ENCODE measurements at places on chromosomes 5 and 9. TPM values are rescaled to one million over a fixed set of nuclear protein-coding genes. Genes with fewer than 3 reads are reported as not detected.

Gene GPRIN1
- total RNA-seq: 0.50 TPM

DNA sequence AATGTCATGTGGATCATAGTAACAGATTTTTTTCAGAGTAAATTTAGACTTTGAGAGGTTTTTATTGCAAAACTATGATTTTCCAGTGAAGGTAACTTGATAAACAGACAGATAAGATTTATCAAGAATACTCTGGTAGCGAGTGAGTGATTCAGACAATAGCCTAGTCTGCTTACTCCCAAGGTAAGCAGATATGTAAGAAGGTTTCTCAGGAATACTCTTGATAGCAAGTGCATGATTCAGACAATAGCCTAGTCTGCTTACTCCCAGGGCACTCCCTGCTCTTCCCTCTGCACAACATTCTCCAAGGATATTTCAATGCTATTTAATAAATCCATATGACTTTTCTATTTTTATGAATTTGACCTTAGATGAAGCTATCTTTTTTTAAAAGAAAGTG lies 1881.5 kb downstream of the EFNA5 start:
- no peak for DNase-seq

- DNase-seq: peak; percentile 46
These were observed 154.9 kb downstream of the FGF18 start for GRCh38 chr5:171574376-171574775.

Gene PHF24
- total RNA-seq: 0.10 TPM

- DNase-seq: no peak
These were observed 92.3 kb upstream of the FANCC start for GRCh38 chr9:95409650-95410426.

Gene TPRN
- 21.7 TPM for total RNA-seq

Gene ZDHHC12
- total RNA-seq: 5.7 TPM

DNA sequence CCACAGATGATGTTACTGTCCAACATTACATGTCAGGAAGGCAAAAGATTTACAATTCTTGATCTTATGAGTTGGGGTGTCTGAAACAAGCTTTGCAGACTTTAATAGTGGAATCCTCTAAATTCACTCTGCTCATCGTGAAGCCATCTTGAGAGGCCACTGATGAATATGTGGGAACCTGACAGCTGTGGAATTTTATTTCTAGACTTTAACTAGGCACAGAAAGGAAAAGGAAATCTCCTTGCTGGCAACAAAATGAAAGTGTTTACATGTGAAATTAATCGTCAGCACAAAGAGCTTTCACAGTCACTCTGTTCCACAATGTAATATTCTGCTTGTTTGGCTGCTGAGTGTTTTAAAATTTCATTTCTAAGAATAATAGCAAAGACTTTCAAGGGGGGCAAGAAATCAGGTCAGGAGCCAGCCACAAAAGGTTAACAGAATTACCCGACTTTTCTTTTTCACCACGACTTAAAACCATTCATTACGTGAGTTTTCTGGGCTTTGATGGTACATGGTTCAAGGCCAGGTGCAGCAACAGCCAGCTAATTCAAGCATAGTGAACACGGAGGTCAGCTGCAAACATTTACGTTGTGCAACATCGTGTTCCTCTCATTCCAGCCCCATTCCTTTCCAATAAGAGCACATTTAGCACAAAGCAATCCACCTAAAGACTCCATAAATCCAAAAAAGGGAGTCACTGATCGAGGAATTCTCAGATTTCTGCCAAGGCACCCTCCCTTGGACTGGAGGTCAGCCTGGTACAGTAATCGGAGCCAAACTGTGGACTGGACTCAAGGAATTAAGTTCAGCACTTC lies 14.6 kb downstream of the NREP start:
- DNase-seq: no peak

GRCh38 chr5:140131967-140132409 lies 6.3 kb downstream of the IGIP start:
- no peak for DNase-seq

Gene LURAP1L
- 2.4 TPM for total RNA-seq

Gene RNF180
- total RNA-seq: 12.5 TPM

DNA sequence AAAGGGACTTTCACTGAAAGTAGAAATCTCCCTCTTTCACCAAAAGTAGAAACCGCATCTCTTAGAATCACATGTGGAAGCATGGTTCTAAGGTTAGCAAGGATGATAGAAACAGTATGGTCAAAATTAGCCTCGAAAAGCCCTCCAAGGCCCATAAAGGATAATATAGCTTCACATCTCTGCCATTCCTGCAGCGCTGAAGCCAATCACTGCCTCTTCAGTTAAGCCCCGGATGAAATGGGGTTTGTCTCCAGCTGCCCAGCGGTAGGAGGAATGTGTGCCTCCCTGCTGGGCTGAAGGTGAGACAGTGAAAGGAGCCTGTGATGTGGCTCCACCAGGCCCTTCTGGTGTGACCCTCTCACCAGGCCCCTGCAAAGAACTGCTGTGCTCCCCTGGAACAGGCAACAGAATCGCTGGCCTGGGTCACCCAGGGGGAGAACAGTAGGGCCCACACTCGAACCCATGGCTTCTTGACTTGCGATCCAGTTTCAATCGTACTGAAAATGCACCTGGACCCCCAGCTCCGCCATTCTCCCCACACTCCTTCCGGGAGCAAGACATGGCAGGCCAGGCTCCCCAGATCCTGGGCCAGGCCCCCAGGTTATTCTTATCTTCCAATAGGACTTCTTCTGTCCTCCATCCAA lies 47.2 kb downstream of the CAMK2A start:
- DNase-seq: no peak

- no peak for DNase-seq
These were observed 48.9 kb downstream of the PTPN3 start for GRCh38 chr9:109449036-109449798.

GRCh38 chr9:124852829-124853531 lies at the start of gene WDR38:
WDR38 (plus strand) TSS chr9:124853460; CDS start chr9:124853532, 72 bp downstream.
- DNase-seq: peak; percentile 92

- DNase-seq: no peak
These were observed 711.7 kb upstream of the EDIL3 start for GRCh38 chr5:85096421-85096820.

Gene HAVCR2
- 2.8 TPM for total RNA-seq

DNA sequence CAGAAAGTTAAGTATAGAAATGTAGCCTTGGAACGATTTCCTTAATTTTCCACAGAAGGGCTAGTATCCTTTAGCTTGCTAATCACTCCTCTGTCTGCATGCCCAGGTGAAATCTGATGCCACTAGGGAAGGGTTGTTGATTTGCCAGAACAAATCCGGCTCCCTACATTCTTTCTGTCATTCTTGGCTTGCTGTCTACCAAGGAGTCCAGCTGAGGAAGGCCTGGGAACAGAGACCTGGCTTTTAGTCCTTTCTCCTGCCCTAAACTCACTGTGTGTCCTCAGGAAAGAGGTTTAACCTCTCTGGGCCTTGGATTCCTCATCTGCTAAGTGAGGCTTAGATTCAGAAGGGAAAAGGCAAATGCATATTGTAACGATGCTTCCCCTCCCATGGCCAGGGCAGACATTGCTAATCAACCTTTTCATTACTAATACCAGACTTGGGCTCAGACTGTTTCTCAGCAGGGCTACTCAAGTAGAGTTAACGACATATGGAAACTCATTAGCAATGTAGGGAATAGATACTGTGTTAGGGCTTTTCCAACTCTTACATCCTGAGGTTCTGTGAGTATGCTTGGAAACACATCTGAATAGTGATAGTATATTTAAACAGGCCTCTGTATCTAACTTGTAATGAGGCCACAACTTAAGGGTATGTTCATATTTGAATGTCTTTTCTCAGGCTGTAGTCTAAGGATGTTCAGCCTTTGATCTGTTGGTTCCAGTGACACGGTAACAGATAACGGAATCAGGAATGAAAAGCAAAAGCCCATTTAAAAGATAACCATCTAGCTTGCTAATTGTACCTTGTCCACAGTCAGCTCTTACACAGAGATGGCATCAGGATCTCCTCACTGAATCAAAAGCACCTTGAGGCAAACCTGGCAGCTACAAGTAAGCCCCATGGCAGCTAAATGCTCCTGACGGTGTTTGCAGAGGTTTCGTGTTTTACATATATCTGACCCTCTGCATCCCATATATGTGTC lies 4.1 kb downstream of the GALNT10 start:
- DNase-seq: no peak

DNA sequence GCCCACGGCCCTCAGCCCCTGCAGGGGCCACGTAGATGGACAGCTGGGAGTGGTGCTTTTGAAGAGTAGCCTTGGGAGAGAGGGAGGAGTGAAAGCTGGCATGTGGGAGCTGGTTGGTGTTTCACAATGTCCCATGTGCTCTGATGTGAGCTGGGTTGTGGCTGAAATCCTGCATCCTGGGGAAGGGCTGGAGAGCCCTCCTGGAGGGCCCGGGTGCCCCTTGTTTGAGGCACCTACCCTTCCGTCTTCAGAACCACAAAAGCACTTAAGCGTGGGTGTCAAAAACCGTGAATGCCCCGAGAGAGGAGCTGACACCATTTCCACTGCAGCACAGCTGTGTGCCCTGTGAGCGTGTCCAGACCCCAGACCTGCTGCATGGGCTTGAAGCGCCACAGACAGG lies 199.1 kb upstream of the ZNF618 start:
- DNase-seq: no peak

Gene ANKRD34B
- total RNA-seq: not detected

Gene ARSI
- 0.25 TPM for total RNA-seq

- DNase-seq: no peak
These were observed 459.1 kb downstream of the EBF1 start for GRCh38 chr5:158640593-158640980.

Gene OMD
- 4.4 TPM for total RNA-seq

- DNase-seq: peak; percentile 60
These were observed 43.9 kb upstream of the EGFL7 start for GRCh38 chr9:136618580-136619547.

- no peak for DNase-seq
These were observed 95.7 kb downstream of the LPAR1 start for GRCh38 chr9:110942522-110942921.

DNA sequence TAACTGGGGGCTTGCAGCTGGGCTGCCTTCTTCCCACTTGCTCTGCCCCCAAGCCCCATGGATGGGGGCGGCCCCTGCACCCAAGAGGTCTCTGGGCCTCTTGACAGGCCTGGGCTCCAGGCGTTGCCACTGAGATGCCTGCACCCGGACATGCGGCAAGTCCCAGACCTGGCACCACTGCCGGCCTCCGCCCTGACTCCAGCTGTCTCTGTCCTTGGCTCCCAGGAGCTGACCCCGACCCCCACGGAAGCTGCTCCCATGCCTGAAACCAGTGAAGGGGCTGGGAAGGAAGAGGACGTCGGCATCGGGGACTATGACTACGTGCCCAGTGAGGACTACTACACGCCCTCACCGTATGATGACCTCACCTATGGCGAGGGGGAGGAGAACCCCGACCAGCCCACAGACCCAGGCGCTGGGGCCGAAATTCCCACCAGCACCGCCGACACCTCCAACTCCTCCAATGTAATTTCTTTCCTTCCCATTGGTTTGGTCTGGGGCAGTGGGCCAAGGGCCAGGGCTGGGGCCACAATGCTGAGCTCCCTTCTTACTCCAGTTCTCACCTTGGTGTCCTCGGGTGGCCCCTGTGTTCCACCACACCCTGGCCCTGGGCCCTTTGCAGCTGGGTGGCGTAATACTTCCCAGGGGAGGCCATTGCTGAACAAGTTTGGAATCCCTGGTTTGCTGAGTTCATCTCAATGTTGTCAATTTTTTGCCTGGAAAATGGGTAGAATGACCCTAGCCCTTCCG lies 88.6 kb downstream of the COL5A1 start:
- DNase-seq: peak; percentile 82

- DNase-seq: no peak
These were observed 246.0 kb downstream of the GADD45G start for GRCh38 chr9:89850631-89851325.

DNA sequence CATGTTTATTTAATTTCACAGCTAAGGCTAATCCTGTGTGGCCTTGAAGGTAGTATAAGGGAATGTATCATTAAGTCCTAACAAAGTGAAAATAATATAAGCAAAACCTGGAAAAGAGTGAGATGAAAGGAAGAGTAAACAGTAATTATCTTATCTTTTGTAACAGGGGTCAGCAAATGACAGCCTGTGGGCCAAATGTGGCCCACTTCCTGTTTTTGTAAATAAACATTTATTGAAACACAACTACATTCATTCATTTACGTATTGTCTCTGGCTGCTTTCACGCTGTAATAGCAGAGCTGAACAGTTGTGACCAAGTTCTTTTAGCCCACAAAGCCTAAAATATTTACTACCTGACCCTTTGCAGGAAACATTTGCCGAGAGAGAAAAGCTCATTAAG lies 78.4 kb upstream of the HTR4 start:
- no peak for DNase-seq

Gene SLC6A18
- not detected for total RNA-seq

Gene MEGF9
- total RNA-seq: 32.8 TPM

Gene YTHDC2
- 13.4 TPM for total RNA-seq
